ENCODE measurements at places on chromosomes 16 and 17.

DNA sequence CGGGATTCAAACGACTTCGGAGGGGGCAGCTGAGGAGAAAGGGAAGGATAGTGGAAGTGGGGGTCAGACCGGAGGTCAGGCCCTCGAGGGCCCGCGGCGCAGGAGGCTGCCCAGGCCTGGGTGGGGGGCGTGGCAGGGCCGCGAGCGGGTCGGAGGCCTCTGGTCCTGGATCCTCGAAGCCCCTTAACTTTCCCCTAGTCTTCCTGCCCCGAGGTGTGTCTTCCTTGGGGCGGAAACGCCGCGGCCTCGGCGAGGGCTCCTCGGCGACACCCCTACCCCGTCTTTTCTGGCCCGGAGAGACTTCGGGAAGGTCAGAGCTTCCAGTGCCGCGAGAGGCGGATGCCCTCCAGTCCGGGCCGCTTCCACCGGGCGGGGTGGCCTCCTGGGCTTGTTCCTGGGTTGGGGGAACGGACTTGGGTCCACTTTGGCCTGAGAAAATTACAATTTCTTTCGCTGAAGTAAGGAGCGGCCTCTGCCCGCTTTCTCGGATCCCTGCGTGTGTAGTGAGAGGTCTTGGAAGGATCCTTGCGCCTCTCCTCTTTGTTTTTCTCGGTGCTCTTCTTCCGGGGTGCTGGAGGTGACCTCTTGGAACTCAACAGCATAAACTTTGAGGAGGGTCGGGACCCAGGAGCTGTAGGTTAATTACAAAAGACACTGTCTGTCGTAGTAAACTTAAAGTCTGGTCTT is 491 bp downstream of the IST1 start:
- DNase-seq = peak; percentile 29

DNA sequence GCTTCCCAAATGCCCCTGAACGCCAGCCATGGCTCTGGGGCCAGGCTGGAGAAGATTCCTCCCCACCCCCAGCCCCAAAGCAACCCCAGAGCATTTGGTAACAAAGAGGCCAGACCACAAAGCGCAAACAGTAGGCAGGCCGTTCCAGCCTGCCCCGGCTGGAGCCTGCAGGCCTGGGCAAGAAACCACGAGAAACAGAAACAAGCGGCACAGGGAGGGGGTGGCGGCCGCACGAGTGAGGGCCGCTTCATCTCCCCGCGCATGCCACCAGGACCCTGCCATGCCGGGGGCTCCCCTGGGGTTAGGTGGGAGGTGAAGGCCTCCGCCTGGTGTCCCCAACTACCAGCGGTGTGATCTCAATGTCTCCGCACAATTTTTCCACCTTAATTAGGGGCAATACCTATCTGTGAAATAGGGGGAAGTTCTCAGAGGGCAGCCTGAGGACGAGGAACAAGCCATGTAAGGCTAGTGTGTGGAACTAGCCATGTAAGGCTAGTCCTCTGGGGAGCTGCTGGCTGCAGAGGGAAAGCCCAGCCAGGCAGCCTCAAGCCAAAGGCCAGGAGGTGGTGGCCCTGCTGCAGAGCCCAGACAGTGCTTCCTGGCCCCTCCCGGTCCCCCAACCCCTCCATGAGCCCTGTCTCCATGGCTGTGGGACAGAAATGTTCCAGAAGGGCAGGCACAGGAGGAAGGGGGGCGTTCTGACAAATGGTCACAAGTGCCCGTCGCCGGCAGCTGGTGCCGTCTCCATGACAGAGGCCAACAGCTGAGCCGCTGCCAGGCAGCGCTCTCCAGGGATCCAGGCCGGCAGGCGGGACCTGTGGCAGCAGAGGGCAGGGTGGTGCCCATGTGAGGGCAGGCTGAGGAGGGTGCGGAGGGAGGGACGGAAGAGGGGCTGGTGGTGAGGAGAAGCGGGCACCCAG is 14.5 kb upstream of the MTSS2 start:
- DNase-seq = peak; percentile 70

- peak; percentile 29 for DNase-seq
Measured at GRCh38 chr17:69733171-69734012, 318.9 kb downstream of the MAP2K6 start.

DNA sequence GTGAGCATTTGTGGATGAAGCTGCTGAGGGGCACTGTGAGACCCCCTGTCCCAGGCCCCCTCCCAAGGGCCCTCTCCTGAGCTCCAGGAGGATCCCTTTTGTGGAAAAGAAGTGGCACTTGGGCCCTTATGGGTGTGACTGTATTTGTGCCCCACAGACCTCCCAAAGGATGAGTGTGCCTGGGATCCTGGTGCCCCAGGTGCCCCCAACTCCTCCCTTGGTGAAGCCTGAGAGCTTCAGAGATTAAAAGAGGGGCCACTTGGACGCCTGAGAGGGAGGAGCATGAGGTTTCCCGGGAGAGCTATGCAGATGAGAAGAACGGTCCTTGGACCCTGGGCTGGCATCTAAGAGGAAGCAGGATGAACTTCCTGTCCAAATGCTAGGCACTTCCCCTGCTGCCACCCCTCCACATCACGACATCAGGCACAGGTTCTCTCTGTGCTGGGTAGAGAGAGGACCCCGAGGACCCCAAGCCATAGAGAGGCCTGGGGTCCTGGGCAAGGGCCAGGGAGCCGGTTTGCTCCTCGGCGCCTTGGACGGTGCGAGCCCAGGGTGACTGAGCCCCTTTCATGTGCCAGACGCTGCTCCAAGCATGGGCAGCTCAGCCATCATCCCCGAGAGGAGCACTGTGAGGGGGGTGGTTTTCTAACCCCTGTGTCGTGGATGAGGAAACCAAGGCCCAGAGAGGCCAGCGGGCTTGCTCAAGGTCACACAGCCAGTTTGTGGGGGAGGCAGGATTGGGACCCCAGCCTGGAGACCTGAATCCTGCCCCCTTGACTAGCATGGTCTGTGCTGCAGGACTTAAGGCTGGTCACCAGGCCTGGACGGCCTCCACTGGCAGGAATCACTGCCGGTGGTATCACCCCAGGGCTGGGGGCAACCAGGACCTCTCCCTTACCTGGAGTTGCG is 5.6 kb upstream of the ADAM11 start:
- DNase-seq = no peak

DNA sequence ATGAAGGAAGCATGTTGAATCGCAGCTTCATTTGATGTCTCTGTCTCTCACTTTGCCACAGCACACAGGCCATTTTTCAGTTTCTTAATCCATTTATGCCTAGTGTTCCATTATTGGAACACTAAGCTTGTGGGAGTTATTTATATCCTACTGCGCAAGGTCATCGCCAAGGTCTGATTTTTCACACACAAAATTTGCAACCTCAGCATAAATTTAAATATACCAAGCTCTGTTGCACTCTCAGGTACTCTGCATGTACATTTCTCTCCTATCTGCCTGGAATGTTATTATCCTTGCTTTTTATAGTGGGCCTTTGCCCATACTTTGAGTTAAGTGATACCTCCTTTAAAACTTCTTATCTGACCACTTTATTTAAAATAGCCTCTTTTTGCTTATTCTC is 519.2 kb upstream of the TOM1L1 start:
- no peak for DNase-seq

- no peak for DNase-seq
Measured at GRCh38 chr17:70912716-70913485, 743.6 kb downstream of the KCNJ2 start.

GRCh38 chr17:27538156-27538955 is 82.1 kb downstream of the KSR1 start:
- no peak for DNase-seq

- no peak for DNase-seq
Measured at GRCh38 chr16:4443271-4443670, 17.6 kb downstream of the DNAJA3 start.

- no peak for DNase-seq
Measured at GRCh38 chr16:86286991-86287663, 223.2 kb upstream of the FOXF1 start.

GRCh38 chr16:86346034-86346433 is 164.3 kb upstream of the FOXF1 start:
- DNase-seq = no peak

GRCh38 chr17:77640252-77640651 is 318.3 kb upstream of the TNRC6C start:
- DNase-seq = no peak

DNA sequence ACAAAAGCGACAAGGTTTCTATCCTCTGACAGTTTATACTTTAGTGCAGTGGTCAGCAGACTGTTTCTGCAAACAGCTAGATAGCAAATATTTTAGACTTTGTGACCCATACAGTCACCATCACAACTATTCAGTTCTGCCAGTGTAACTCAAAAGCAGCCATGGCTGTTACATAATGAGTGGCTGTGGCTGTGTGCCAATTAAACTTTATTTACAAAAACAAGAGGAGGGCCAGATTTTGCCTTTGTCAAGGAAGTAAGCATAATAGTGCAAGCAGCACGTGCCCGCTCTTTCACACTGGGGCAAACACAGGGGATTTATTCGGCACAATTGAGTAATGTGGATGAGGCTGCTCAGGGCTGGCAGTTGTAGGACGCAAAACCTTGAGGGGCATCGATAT is 551.5 kb downstream of the MAF start:
- no peak for DNase-seq

DNA sequence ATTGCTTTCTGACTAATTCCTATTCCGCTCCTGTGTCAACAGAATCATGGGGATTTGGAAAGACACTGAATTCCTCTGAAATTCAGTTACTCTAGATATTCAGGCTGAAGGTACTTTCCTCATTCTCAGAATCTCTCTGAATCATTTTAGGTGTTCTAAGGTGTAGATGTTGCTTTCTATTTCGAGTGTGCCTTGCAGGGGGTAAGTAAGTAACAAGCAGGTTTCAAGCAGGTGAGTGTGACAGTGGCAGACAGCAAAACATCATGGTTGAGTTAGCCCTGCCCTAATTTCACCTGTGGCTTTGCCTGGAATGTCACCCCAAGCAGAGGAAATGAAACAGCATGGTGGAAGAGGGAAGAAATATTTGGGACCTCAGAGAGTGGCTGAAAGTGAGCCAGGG is 75.1 kb downstream of the SHISA9 start:
- no peak for DNase-seq

GRCh38 chr17:12977008-12977751 is 40.6 kb downstream of the ELAC2 start:
- DNase-seq = peak; percentile 19

DNA sequence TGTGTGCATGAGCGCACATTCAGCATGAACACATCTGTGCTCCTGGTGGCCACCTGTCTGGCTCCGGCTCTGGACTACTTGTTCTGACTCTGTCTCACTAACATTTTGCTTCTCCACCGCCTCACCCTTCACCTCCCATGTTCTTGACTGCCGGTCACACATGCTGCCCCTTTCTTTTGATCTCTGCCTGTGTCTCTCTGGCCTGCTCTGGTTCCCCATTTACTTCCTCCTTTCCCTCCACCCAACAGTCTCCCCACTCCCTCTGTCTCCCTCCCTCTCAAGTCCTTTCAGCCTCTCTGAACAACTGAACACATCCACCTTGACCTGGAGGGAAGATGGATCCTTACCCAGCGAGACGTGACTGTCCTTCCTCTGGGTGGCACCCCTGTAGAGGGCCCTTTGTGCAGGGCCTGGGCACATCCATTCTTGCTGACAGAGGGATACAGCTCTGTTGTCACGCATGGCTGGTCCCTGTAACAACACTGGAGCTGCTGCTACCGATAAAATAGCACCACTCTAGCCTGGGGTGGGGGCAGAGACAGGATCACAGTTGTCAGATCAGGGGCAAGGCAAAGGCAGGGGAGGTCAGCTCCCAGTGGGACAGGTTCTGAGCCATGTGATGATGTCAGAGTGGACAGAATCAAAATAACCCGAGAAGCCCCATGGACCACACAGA is 11.0 kb downstream of the ZSCAN32 start:
- DNase-seq = no peak

GRCh38 chr17:68910251-68910705 is 44.9 kb downstream of the ABCA8 start:
- DNase-seq = no peak

DNA sequence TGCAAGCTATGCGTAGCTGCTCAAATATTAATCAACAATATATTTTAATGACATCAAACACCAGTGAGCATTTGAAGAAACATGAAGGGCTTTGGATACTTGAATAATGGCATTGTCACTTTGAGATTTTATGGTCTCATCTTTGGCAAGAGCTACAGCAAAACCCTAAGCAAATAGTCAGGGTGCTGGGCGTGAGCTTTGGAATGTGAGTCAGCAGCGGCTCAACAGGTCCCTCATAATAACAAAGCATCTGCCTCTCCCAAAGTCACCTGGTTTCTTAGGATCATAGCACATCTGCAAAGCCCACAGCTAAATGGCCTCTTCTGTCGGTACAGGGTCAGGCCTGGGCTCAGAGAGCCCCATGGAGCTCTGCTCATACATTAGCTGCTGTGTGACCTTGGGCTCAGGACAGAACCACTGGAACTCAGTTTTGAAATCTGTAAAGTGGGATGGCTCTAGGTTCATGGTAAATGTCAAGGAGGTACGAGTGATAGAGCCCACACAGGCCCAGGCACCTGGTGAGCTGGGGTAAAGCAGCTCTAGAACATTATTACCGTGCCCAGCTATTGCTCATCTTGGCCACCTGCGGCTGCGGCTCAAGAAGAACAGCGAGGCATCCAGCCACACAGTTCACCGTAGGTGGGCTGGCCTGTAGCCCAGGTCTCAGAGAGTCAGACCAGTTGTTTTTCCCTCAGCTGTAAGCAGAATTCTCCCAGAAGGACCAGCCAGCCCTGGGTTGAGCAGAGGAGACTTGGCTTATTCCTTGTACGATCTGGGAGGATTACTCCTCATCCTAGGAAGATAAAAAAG is 544.5 kb upstream of the CDH11 start:
- DNase-seq = peak; percentile 62

DNA sequence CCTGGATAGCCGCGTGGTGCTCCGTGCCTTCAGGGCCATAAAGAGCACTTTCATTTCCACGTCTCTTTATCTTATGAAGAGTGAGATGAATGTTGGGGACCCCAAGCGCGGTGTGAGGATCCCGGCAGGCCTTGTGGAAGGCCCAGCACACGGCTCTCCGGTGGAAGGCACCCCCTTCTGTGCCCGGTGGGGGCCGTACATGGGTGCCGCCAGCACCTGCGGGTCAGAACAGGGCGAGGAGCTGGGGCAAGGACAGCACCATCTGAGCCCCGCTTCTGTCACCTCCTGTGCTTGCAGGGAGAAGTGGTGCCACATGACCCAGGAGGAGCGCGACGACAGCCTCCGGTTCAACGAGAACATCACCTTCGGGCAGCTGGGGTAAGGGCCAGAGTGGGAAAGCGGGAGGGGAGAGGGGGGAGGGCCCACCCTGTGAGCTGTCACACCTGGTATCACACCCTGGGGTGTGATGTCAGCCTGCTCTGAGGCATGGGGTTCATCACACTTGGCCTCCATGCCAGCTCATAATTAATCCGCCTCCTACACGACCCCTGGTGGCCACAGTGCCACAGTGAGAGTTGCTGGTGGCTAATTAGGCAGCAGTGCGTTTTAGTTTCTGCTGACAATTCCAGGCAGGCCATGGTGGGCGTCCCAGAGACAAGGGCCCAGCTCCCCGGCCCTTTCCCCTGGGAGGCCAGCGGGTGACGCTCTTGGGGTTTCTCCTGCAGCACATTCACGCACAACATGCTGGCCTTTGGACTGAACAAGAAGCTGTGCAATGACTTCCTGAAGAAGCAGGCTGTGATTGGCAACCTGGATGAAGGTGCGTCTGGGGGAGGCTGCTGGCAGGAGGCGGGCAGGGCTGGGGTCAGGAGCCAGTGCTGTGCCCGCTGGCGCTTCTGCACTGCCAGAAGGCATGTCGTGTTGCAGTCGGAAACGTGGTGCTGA is 25.7 kb downstream of the CIBAR2 start:
- peak; percentile 80 for DNase-seq

GRCh38 chr16:81549547-81550431 is 105.2 kb downstream of the CMIP start:
- no peak for DNase-seq

Measured in A172 (cell line).